Dorsolateral prefrontal cortex (tissue), 122 donors: ENCODE measurements at places on chromosomes 7 and 10. TPM values are rescaled to one million over a fixed set of nuclear protein-coding genes. Genes with fewer than 3 reads are reported as not detected.

CPA1 gene
- not detected for total RNA-seq

- DNase-seq: no peak
These were observed 388.6 kb downstream of the EXOC4 start for GRCh38 chr7:133641436-133641835.

DNA sequence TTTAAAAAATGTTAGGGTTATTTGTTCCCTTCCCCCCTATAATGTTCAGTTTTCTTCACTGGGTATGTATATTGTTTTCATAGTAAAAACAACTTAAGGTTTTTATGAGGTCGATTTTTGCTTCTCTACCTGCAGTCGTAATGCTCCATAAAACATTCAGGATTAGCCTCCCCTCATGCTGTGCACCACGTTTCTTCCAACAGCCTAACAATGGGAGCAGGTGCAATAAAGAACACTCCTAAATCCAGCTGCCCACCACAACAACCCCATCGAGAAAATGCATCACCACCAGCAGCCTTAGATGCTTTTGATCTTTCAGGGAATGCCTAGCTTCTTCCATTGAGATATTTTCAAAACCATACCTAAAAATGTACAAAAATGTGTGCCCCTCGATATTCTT is 111.1 kb downstream of the ADAM12 start:
- no peak for DNase-seq

ZNF25 gene
- 61.6 TPM for total RNA-seq

DNA sequence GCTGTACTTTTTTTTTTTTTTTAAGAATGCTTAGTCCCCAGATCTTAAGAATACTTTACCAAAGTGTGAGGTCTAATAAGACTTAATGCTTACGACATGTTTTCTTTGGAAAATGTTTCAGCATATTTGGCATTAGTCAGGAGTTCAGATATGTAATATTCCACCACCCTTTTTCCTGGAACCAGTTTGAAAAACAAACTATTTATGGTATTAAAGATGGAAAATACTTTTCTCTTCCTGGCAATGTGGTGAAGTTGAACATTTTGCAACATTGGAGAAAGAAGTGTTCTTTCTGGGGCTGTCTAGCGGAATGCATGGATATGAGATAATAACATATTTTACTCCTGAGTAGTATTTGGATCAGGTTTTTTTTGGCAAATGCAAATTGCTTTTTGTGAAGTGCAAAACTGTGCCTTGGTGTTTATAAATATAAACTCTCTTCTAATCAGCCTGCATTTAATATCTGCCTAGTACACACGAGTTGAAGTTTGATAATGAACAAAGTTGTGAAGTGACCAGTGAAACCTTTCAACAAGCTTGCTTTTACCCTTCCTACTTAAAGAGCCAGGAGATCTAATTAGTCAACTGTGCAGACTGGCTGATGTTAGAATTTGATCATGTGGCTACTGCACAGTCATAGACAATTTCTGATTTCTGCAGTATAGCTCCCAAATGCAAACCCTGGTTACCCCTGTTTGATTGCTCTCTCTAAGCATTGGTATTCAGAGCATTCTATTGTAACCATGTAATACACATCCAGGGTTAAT is 20.9 kb downstream of the MAP3K8 start:
- DNase-seq: no peak

GRCh38 chr10:125017547-125018298 is 75.8 kb downstream of the ZRANB1 start:
- DNase-seq: no peak

LRRC18 gene
- not detected for total RNA-seq

MDFIC gene
- total RNA-seq: 3.9 TPM

GRCh38 chr10:36271627-36272340 is 629.7 kb upstream of the FZD8 start:
- DNase-seq: no peak

OPALIN gene
- 16.5 TPM for total RNA-seq

TRIM73 gene
- total RNA-seq: 14.8 TPM

DNA sequence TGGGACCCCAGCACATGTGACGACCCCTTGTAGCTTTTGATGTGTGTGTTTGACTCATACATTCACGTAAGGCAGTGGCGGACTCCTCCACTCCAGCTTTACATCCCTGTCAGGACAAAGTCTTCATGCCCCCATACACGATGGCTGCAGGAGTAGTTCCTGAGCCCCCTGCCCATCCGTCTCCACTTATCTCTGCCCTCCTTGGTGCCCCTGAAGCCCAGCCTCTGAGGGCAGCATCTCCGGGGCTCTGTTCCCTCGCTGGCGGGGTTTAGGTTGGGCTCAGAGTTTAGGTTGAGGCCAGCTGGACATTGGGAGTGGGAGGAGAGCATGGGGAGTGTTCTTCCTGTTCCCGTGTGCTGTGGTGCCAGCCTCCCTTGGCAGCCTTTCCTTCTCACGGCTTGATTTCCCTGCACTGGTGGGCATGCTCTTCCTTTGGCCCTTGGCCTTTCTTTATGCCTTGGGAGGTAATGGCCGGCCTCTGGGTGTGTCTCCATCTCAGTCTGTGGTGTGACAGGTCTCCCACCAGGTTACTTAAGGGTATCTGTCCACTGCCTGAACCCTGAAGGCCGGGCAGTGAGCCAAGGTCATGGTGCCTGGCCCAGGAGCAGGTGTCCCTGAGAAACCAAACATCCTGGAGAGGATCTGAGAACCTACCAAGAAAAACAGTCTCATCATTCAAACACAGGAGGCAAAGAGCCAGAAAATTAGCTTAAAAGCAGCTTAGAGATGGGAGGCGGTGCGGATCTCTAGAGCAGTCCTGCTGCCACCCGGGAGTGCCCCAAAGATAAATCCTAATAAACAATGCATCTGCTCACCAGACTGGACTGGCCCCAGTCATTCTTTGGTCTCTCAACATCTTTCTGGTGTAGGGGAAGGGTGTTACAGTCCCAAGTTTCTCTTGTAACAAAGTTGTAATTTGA is 85.5 kb downstream of the GLRX3 start:
- DNase-seq: no peak

GRCh38 chr10:61943674-61944378 is 42.3 kb downstream of the ARID5B start:
- no peak for DNase-seq

ACSM6 gene
- total RNA-seq: not detected

GRCh38 chr7:115631782-115632181 is 398.8 kb downstream of the TFEC start:
- DNase-seq: no peak

GRCh38 chr7:6448943-6449543 is 1.3 kb upstream of the DAGLB start:
- DNase-seq: no peak

DNA sequence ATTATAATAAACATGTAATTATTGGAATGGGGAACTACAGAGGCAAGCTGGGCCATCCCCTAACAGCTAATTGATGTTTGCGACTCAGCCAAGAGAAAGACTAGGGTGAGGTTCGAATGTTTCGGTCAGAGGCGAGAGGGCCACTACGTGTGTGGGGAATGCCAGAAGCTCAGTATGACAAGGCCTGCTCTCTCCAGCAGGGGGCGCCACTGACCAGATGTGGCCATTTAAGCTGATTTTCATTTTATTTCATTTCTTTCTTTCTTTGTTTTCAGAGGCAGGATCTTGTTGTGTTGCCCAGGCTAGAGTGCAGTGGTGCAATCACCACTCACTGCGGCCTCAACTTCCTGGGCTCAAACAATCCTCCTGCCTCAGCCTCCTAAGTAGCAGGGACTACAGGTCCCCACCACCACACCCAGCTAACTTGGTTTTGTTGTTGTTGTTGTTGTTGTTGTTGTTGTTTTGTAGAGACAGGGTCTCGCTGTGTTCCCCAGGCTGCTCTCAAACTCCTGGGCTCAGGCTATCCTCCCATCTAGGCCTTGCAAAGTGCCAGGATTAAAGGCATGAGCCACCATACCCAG is 38.1 kb downstream of the TMEM130 start:
- DNase-seq: no peak

LIPN gene
- not detected for total RNA-seq

GRCh38 chr7:171364-171904 is 20.9 kb upstream of the FAM20C start:
- no peak for DNase-seq

DNA sequence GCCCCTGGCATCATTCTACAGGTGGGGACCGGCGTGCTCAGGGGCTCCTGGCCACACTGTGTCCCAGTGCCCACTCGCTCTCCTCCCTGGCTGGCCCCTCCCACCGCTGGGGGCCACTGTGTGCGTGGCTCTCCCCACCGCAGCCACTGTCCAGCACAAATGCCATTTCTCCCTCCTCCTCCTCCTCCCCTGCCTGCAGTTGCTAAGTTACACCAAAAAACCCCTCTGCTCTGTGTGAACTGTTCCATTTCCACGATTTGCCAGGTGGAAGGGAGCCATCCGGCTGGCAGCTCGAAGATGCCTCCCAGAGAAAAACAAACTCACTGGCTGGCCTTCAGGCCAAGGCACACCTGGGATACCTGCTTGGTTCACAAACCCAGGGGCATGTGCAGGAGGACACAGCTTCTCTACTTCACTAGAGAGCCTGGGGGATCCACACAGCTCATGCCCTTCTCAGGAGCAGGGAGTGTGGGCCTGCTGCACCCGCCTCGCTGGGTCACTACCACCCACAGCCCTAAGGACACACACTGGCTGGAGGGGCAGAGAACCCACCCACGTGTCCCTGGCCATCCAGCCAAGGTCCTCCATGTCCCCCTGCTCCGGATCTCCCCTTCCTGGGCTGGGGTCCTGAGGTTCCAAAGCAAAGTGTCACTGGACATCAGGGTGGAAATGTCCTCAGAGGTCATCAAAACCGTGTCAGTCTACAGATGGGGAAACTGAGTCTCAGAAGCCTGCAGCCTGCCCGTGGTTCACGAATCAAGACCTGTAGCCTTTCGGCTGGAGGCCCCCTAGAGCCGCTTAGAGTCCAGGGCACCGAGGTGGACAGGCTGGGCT is 1.7 kb downstream of the RASGEF1A start:
- no peak for DNase-seq

WDR86 gene
- 6.4 TPM for total RNA-seq

C10orf71 gene
- not detected for total RNA-seq

TAC1 gene
- total RNA-seq: 7.1 TPM

ZWINT gene
- total RNA-seq: 3.3 TPM

- DNase-seq: peak; percentile 21
These were observed 43.4 kb upstream of the PPP2R2D start for GRCh38 chr10:131857156-131858117.

DNA sequence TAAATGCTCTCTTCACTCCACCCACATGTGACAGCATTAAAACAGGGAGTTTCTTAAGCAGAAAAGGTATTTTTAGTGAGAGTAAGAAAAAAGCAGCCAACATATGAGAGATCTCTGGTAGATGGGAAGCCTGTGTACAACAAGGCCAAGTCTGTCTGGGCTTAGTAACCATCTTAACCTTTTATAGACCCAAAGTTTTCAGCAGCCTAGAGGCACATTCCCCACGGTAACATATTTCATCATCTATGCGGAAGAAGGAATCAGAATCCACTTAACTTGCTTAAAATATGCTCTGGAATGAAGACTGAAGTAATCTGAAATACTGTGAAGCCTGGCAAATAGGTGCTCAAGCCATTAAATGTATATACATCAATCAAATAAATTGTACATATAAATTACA is 127.8 kb downstream of the RAPGEF5 start:
- no peak for DNase-seq

OPN1SW gene
- total RNA-seq: not detected

PPP1R17 gene
- total RNA-seq: not detected

GRCh38 chr7:110861163-110861562 is 229.8 kb upstream of the LRRN3 start:
- no peak for DNase-seq

- no peak for DNase-seq
These were observed 271.4 kb downstream of the POLR1F start for GRCh38 chr7:19437446-19437845.
